ENCODE measurements at places on chromosomes 4 and X.
A peak's percentile ranks its signal among the peaks of the same experiment; 100 is the strongest.

GRCh38 chrX:102154900-102155805 lies 624 bp downstream of the BEX5 start:
- DNase-seq: peak; percentile 41
- H3K4me3 ChIP-seq: peak overlapping the region; percentile 98
- H3K36me3 ChIP-seq: no peaks in the 10 kb centered on the region
- H3K27me3 ChIP-seq: peaks cover 4% of the 10 kb centered on the region
- peak overlapping the region; percentile 91 for H3K27ac ChIP-seq

GRCh38 chr4:13849778-13850177 lies 222.3 kb upstream of the BOD1L1 start:
- H3K4me3 ChIP-seq: no peak overlapping the region
- H3K27me3 ChIP-seq: no peaks in the 10 kb centered on the region
- H3K27ac ChIP-seq: no peak overlapping the region
- H3K36me3 ChIP-seq: no peaks in the 10 kb centered on the region
- no peak for DNase-seq

DNA sequence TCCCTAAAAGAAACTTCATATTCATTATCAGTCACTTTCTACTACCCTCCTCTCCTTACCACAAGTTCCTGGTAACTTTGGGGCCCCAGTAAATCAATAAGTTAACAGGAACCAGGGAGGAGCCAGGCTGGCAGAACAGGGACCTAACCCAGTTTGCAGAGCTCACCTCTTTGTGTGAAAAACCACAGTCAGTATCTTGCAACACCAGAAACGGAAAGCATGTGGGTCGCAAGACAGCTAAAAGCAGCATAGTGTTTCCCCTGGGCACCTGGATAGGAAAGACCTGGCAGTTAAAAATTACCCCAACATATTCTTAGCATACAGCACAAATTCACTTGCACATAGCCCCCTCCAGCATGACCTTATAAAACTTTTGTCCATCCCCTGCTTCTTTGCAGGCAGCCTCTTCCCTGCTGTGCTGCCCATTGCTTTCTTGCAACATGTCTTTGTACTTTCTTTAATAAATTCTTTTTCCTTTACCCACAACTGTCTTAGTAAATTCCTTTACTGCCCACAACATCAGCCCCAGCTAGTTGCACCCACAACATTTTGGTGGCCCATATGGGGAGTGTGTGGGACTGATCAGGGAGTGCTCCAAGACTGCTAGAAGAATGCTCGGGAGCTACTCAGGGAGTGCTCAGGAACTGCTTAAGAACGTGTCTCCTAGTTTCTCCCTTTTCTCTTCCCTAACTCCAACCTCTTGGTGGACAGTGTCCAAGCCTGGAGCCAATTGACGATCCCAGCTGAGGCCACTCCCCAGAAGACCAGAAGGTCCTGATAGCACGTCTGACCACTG lies 83.4 kb downstream of the MSN start:
- no peaks in the 10 kb centered on the region for H3K36me3 ChIP-seq
- peak; percentile 53 for DNase-seq
- no peak overlapping the region for H3K4me3 ChIP-seq
- H3K27ac ChIP-seq: peak overlapping the region; percentile 58
- H3K27me3 ChIP-seq: no peaks in the 10 kb centered on the region

DNA sequence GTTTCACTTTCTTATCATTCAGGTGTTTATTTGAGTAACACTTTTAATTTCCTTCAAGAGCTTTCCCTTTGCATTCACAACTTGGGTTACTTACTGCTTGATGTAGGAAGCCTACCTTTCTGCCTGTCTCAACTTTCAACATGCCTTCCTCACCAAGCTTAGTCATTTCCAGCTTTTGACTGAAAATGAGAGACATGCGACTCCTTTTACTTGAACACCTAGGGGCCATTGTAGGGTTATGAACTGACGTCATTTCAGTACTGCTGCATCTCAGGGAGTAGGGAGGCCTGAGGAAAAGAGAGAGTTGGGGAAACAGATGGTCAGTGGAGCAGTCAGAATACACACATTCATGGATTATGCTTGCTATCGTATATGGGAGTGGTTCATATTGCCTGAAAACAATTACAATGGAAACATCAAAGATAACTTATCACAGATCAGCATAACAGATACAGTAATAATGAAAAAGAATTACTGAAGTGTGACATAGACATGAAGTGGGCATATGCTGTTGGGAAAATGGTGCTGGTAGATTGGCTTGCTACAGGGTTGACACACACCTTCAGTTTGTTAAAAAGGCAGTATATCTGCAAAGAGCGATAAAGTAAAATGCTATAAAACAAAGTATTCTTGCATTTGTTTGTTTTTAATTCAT lies 25.7 kb downstream of the USP53 start:
- H3K36me3 ChIP-seq: peaks cover 10% of the 10 kb centered on the region
- peak; percentile 54 for DNase-seq
- H3K4me3 ChIP-seq: no peak overlapping the region
- H3K4me1 ChIP-seq: peaks cover 33% of the 10 kb centered on the region
- no peaks in the 10 kb centered on the region for H3K27me3 ChIP-seq

GRCh38 chr4:3111461-3111860 lies 37.0 kb downstream of the HTT start:
- H3K27ac ChIP-seq: no peak overlapping the region
- H3K4me3 ChIP-seq: no peak overlapping the region
- H3K36me3 ChIP-seq: peaks cover 52% of the 10 kb centered on the region
- H3K4me1 ChIP-seq: peaks cover 8% of the 10 kb centered on the region
- DNase-seq: no peak

- H3K36me3 ChIP-seq: no peaks in the 10 kb centered on the region
- no peaks in the 10 kb centered on the region for H3K27me3 ChIP-seq
- peaks cover 15% of the 10 kb centered on the region for H3K4me1 ChIP-seq
- DNase-seq: no peak
- H3K4me3 ChIP-seq: no peak overlapping the region
Observed at GRCh38 chr4:2388429-2389182, 29.8 kb downstream of the ZFYVE28 start.

- H3K4me3 ChIP-seq: no peak overlapping the region
- H3K27me3 ChIP-seq: peaks cover 5% of the 10 kb centered on the region
- H3K27ac ChIP-seq: no peak overlapping the region
- no peaks in the 10 kb centered on the region for H3K36me3 ChIP-seq
- H3K4me1 ChIP-seq: no peaks in the 10 kb centered on the region
Observed at GRCh38 chr4:26525771-26526150, 35.5 kb upstream of the CCKAR start.

Measured in activated CD4-positive, alpha-beta memory T cell treated with anti-CD3 and anti-CD28 coated beads for 36 hours (primary cell).